Foreskin keratinocyte (primary cell): ENCODE measurements at places on chromosomes 6 and 20. TPM values are rescaled to one million over a fixed set of nuclear protein-coding genes. Genes with fewer than 3 reads are reported as not detected.

Gene SLC24A3
- total RNA-seq, result 0.20 and 0.25 TPM in 2 replicates

Gene PRPH2
- not detected in 2 replicates for total RNA-seq

Gene SIRPD
- not detected in 2 replicates for total RNA-seq

Gene SSTR4
- not detected in 2 replicates for total RNA-seq

Gene SMOC2
- total RNA-seq, result 0.31 and 0.32 TPM in 2 replicates

Gene AKAP12
- 7.0 and 28.7 TPM in 2 replicates for total RNA-seq

Gene CYP21A2
- total RNA-seq, result not detected in 2 replicates

Gene BANF2
- total RNA-seq, result not detected in 2 replicates

Gene BEND6
- 1.8 TPM in 2 replicates for total RNA-seq

Gene PNPLA1
- not detected in 2 replicates for total RNA-seq

Gene ARHGAP40
- total RNA-seq, result 0.07 TPM in 2 replicates

Gene TRAPPC3L
- total RNA-seq, result 0.07 and 0.20 TPM in 2 replicates

DNA sequence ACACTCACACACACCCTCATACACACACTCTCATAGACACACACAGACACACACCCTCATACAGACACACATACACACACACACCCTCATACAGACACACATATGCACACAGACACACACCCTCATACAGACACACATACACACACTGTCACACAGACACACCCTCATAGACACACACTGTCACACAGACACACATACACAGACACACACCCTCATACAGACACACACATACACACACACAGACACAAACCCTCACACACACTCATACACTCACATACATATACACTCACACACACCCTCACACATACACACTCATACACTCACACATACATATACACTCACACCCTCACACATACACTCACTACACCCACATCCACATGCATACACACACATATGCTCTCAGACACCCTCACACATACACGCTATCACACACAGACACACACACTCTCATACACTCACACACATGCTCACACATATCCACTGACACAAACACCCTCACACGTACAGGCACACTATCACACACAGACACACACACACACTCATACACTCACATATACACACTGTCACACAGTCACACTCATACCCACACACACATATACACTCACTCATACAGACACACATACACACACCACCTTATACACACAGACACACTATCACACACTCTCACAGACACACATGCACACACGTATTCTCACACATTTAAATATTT is 9.1 kb downstream of the ADIG start:
- DNase-seq, result no peak

GRCh38 chr6:158772172-158772571 is 47.0 kb downstream of the EZR start:
- DNase-seq, result no peak

DNA sequence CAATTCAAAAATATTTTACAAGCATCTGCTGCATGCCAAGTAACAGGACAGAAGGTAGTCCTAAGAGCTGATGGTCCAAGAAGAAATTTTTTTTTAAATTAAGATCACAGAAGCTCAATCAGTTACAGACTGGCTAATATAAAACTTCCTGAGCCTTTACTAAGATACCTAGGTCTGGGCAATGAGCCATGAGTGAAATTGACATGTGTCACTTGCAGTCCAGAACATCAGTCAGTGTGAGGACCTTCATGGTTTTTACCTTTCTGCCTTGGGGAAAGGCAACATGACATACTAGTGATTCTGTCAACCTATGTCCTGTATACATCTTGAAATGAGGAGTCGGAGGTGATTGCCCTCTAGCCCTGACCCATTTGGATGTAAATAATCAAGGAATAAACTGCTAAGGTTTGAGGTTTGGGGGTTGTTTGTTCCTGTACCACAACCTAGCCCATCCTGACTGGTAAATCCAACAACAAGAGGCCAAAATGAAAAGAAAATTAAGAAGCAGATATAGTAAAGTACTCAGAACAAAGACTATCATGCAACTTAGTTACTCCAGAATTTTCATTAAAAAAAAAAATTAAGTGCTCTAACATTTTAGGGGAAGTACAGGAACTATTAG is 70.0 kb downstream of the CNKSR3 start:
- no peak for DNase-seq

DNA sequence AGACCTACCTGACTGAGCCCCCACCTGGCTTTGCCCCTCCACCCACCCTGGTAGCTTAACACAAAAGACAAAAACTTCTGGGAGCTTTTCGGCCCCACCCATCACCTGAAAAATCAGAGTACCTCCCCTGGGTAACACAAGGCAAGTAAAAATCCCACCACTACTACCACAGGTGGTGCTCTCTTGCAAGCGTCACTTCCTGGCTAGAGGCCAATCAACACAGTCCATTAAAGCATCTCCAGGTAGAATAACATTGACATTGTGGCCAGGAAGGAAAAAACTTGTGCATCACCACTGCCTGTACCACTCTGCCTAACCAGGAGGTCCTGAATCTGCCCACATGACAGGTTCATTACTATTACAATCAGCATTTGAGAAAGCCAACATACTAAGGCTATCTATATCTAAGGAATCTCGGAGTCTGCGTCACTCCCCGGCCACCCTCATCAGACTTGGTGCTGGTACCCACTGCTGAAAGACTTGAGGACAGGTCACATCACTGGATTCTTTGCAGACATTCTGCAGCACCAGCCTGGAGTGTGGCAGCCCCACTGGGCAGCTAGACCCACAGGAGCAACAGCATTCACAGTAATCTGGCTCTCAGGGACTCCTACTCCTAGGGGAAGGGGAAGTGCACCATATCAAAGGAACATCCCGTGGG is 125.9 kb downstream of the CDK19 start:
- DNase-seq, result no peak

DNA sequence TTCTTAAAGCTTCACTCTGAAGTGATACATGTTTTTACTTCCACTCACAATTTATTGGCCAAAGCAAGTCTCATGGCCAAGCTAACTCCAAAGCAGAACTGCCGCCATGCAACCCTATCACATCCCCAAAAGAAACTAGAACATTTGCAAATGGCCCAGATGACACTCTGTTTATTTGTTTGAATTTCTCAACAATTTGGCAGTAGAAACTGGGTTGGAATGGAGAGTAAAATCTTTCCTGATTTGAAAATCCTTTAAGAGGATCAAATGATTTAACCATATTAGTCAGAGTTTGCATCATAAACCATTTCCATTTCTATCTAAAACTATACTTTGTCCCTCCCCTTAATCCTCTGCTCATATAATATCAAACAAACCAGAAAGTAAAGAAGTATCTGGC is 39.1 kb upstream of the E2F3 start:
- DNase-seq, result no peak

- DNase-seq, result no peak
Measured at GRCh38 chr6:90274451-90275030, 22.1 kb downstream of the BACH2 start.

- DNase-seq, result no peak
Measured at GRCh38 chr20:21513181-21513663, 642 bp downstream of the NKX2-2 start.

DNA sequence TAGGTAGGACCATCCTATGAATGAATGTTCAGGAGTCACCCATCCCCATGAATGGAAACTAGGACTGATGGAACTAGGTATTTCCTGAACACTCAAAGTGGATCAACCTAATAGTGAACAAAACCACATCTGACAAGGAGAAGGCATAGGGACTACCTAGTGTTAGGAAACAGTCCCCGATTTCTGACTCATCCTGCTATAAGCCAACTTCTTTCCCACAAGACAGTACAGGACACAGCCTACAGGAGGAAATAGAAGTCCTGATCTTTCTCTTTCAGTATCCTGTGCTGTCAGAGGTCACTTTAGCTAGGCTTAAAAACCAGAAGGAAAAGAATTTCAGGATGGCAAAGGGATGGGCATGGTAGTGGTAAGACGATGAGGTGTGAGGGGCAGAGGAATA is 19.5 kb upstream of the GMDS start:
- peak; percentile 51 for DNase-seq

GRCh38 chr6:138677538-138677937 is 96.0 kb upstream of the CCDC28A start:
- no peak for DNase-seq

GRCh38 chr6:143973097-143973966 is 34.7 kb downstream of the PLAGL1 start:
- no peak for DNase-seq

DNA sequence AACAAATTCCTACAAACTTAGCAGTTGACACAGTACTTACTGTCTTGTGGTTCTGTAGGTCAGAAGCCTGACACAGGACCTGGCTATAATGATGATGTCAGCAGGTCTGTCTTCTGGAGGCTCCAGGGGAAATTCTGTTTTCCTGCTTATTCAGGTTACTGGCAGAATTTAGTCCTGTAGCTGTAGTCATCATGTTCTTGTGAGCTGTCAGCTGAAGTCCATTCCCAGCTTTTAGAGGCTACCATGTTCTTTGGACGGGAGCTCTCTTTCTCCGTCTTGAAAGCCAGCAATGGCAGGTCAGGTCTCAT is 99.2 kb downstream of the HIVEP1 start:
- no peak for DNase-seq

DNA sequence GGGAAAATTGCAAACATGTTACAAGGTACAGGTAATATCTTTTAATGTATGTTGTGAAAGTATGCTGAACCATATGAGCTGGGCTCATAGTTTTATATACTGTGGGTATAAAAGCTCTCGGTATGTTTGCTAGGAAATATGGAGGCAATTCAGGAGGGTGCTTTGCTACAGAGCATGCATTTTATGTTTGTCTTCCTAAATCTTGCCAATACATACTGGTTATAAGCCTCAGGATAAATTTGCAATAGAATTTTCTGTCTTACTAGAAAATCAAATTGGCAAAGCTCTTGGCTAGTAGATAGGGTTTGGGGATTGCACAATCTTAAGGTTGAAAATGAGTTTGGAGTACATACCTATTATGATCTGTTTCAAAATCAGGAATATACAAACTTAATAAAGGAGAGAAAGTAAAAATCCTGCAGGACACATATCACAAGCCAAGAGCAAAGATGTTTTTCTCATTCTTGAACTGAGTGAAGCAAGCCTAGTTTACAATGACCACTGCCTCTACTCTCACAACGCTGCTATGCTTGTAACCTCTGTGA is 751.2 kb downstream of the HDGFL1 start:
- DNase-seq, result no peak

DNA sequence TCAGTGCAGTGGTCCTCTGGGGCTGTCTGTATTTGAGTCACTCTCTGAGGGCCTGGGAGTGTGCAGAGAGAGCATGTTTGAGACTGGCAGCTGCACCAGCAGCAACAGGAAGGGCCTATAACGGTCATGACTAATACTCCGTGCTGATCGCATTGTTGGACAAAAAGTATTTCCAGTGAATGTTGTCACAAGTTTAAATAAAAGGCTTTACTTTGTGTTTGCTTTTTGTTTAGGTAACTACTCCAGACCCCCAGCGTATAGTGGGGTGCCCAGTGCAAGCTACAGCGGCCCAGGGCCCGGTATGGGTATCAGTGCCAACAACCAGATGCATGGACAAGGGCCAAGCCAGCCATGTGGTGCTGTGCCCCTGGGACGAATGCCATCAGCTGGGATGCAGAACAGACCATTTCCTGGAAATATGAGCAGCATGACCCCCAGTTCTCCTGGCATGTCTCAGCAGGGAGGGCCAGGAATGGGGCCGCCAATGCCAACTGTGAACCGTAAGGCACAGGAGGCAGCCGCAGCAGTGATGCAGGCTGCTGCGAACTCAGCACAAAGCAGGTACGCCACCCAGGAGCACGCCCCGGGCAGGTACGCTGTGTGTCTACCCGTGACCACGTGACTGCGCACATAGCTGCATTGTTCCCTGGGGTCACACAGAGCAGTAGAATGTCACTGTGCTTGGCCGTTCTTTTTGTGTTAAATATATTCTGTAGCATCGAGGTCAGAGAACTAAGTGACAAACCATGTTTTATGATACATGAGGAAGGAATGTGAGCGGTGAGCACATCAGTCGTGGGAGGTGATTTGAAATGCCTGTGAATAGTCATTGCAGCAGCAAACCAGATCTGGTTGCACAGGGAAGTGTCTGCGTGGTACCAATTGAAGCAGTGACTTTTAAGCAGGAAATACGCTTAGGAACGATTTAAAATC is 174.7 kb downstream of the TMEM242 start:
- DNase-seq, result peak; percentile 78

- DNase-seq, result peak; percentile 72
Measured at GRCh38 chr6:46638650-46639049, 14.0 kb downstream of the CYP39A1 start.

- no peak for DNase-seq
Measured at GRCh38 chr6:25038999-25039398, 103.2 kb upstream of the RIPOR2 start.

DNA sequence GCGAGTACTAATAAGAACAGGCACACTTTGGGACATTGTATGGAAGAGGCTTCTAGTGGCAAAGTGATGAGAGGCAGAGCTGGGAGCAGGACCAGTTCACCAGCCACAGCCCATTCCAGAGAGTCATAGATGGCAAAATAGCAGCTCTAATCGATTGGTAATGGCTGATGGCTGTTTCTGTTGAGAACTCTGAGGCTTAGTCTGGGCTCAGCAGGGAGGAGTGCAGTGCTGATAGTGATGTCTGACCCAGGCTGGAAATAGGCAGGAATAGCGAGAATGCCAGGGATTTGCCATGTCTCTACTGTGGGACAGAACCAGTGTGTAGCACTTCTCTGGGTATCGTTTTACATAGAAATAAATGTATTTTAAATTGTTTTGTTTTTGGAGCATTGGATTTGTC is 620.0 kb upstream of the FLRT3 start:
- DNase-seq, result no peak

- peak; percentile 4 for DNase-seq
Measured at GRCh38 chr6:143941852-143942627, 66.0 kb downstream of the PLAGL1 start.

- DNase-seq, result no peak
Measured at GRCh38 chr6:122717350-122717749, 62.2 kb upstream of the FABP7 start.
